ENCODE measurements at places on chromosomes 3 and 15. TPM values are rescaled to one million over a fixed set of nuclear protein-coding genes. Genes with fewer than 3 reads are reported as not detected.

GOLGA8R gene
- polyA plus RNA-seq, result 1.1 TPM

CPLX3 gene
- not detected for polyA plus RNA-seq

IL17RD gene
- polyA plus RNA-seq, result 0.60 TPM

SLC51A gene
- not detected for polyA plus RNA-seq

CCR5 gene
- not detected for polyA plus RNA-seq

ATOSA gene
- 21.1 TPM for polyA plus RNA-seq

MYL3 gene
- polyA plus RNA-seq, result 1.0 TPM

BNIP2 gene
- 38.9 TPM for polyA plus RNA-seq

APOD gene
- polyA plus RNA-seq, result 8.3 TPM

SLC33A1 gene
- polyA plus RNA-seq, result 20.6 TPM

DUT gene
- polyA plus RNA-seq, result 49.0 TPM

AQP9 gene
- not detected for polyA plus RNA-seq

LRRC34 gene
- 1.6 TPM for polyA plus RNA-seq

DUOXA2 gene
- not detected for polyA plus RNA-seq

HYAL1 gene
- polyA plus RNA-seq, result 0.10 TPM

CSTA gene
- 0.70 TPM for polyA plus RNA-seq

ASB14 gene
- not detected for polyA plus RNA-seq

DUOX2 gene
- polyA plus RNA-seq, result not detected

All from BJ (cell line).